ENCODE measurements at places on chromosomes 3 and 15. TPM values are rescaled to one million over a fixed set of nuclear protein-coding genes. Genes with fewer than 3 reads are reported as not detected.

Gene GUCA1C
- not detected for total RNA-seq

Gene RPL32
- total RNA-seq: 1,095 TPM

Gene GRIP2
- total RNA-seq: 1.4 TPM

Gene PAK6
- total RNA-seq: not detected

Gene TEX55
- not detected for total RNA-seq

Gene ARPIN
- total RNA-seq: 14.1 TPM

Gene RBPMS2
- total RNA-seq: 0.29 TPM

Gene TP63
- 1.8 TPM for total RNA-seq

Gene FOXB1
- total RNA-seq: not detected

Gene CHDH
- total RNA-seq: 0.88 TPM

Gene SEMA3B
- 5.9 TPM for total RNA-seq

Gene SHC4
- 1.5 TPM for total RNA-seq

GRCh38 chr3:72120039-72120438 is 335.1 kb upstream of the PROK2 start:
- no peak for DNase-seq

- DNase-seq: no peak
Measured at GRCh38 chr3:194723846-194724618, 38.3 kb downstream of the FAM43A start.

- no peak for DNase-seq
Measured at GRCh38 chr3:149442043-149442442, 32.5 kb upstream of the TM4SF4 start.

DNA sequence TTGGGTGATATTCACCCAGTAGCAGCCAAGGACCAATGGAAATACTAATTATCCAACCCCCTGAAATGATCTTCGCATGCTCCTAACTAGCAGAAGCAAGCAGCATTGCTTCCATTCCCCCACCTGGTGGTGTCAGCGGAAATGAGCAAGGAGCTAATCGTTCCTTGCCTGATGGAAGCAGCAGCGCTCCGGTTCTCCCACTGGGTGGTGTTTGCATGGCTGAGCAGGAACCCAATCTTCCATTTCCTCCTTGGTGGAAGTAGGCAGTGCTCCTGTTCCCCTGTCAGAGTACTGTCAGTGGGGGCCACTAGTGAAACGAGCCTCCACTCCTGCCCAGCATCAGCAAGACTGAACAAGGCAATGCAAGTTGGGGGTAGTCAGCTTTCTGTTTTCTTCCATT is 311.5 kb downstream of the CACNA2D3 start:
- no peak for DNase-seq

GRCh38 chr15:95169541-95170459 is 938.4 kb downstream of the MCTP2 start:
- DNase-seq: peak; percentile 34

GRCh38 chr3:67610458-67610857 is 44.0 kb downstream of the SUCLG2 start:
- peak; percentile 34 for DNase-seq

DNA sequence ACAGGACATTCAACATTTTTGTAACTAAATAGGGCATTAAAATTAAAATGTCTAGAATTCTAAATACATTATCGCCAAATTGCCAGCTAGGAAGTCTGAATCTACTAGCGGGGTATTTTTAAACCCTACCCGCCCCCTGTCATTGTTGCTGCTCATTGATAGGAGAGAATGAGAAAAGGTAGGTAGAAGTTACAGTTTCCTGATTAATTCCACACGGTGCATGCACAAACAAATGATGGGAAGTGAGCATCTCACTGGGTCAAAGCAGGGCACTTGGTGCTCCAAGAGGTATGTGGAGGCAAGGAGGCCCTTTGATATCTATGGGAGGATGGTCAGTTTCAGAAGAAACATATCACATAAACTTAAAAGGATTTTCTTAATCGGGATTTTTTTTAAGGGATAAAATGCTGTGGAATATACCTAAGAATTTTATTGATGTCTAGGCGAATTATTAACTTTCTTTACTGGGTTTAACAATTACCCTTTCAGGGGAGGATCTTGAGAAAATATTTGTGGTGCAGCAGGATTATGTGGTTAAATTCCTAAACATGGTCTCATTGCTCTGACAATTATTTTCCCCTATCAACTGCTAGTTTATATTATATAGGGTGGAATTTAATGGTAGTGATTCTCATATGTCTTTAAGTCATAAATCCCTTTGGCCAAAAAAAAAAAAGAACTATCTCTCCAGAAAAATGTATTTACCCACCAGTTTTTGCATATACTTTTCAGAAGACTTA is 236.0 kb upstream of the GOLGA6L4 start:
- no peak for DNase-seq

DNA sequence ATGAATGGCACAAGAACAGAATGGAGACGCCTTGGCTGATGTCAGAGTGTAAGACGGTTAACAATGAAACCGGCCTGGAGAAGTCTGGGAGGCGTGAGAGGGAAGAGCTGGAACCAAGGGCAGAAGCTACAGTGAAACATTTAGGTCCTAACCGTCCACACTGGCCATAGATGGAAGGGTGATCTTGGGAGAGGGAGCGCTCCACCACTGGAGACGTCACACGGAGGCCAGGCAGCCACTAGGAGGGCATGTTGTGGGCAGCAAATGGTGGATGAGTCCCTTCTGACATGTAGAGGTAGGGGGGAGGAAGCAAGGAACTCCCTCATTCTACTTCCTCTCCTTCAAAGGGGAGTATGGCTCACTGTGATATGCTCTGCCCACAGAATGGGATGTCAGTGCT is 23.8 kb downstream of the FEM1B start:
- DNase-seq: no peak

- peak; percentile 66 for DNase-seq
Measured at GRCh38 chr3:170154569-170155143, 26.9 kb downstream of the PHC3 start.

GRCh38 chr3:114175204-114175987 is 3.5 kb downstream of the DRD3 start:
- DNase-seq: no peak

GRCh38 chr15:22831473-22831872 is 7.0 kb upstream of the NIPA2 start:
- DNase-seq: no peak

- peak; percentile 64 for DNase-seq
Measured at GRCh38 chr3:157530637-157531300, 27.6 kb upstream of the VEPH1 start.

DNA sequence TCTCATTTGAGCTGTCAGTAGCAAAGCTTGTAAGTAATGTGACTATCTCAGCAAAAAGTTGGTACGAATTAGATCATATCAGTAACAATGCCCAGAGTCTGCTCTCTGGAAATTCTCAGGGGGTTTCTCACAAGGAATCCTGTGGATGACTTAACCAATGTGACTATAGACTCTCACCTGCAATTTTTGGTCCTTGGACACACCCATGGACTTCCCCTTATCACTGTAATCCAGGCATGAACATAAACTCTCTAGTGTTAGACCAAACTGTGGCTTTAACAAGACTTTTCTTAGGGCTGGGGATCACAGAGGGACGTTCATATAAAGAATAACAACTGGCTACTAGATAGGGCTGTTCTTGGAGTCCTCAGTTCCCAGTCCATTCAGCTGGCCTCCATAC is 3.9 kb upstream of the ZNF80 start:
- DNase-seq: no peak

- DNase-seq: no peak
Measured at GRCh38 chr3:129047553-129047839, 13.1 kb upstream of the GP9 start.

GRCh38 chr15:50909010-50909317 is 481 bp downstream of the AP4E1 start:
- DNase-seq: no peak

GRCh38 chr3:129252748-129253147 is 3.3 kb downstream of the COPG1 start:
- no peak for DNase-seq

DNA sequence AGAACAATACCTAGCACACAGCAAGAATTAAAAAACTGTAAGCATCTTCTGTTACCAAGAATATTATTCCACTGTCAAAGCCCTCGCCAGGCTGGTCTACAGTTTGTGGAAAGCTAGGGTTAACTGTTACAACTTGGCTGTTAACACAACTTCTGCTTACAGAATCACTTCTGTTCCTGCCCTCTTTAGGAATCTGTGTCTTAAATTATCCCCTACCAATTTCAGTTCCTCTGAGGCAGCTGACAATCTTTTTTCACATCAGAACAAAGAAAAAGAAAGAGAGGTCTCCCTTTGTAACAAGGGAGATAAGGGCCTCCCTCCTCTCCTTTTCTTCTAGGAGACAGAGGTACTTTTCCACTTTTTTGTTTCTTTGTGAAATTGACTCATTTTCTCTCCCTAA is 188.9 kb downstream of the FMN1 start:
- DNase-seq: no peak

- no peak for DNase-seq
Measured at GRCh38 chr3:57863380-57863779, 107.3 kb downstream of the SLMAP start.

GRCh38 chr3:104190681-104191080 is 1176.0 kb upstream of the ALCAM start:
- no peak for DNase-seq

GRCh38 chr3:168040607-168041208 is 55.0 kb downstream of the GOLIM4 start:
- peak; percentile 18 for DNase-seq

- peak; percentile 74 for DNase-seq
Measured at GRCh38 chr3:62011666-62012065, 361.7 kb downstream of the FEZF2 start.

GRCh38 chr3:39208463-39209055 is 16.2 kb upstream of the XIRP1 start:
- DNase-seq: peak; percentile 86

DNA sequence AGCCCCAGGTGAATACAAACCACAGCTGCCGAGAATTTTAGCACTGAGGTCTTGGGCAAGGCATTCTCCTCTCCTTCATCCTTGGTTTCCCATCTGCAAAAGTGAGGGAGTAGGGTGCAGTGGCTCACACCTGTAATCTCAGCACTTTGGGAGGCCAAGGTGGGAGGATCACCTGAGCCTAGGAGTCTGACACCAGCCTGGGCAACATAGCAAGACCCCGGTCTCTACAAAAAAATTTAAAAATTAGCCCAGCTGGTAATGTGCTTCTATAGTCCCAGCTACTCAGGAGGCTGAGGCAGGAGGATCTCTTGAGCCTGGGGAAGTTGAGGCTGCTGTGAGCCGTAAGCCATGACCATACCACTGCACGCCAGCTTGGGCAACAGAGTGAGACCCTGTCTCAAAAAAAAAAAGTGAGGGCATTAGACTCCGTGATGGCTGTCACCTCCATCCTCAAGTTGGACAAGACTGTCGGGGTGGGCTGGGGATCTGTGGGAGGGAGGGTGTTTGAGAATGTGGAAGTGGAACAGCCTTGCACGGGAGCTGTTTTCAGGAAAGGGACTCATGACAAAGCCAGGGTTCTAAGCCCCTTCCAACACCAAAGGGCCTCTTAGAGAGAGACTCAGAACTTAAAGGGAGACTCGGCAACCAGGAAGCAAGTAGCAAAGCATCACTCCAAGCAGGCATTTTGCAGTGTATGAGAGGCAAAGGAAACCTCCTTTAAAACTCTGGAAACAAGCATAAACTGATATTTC is 46.0 kb upstream of the FURIN start:
- peak; percentile 62 for DNase-seq

DNA sequence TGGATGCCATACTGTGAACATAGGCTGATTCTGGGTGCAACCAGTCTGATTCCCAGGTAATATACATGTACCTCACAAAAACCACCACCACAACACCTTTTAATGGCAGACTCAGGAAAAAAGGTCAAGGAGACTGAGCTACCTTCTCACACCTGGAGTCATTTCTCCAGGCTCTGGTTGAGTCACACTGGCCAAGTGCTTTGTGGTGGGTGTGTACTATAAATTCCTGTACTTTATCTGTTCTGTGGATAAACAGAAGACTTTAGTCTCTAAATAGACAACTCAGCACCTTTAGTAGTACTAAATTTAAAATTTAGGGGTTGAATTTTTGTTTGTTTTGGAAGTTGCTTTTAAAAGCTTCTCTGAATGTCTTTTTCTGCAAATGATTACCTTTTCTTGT is 46.7 kb downstream of the TOP2B start:
- no peak for DNase-seq

GRCh38 chr15:63857461-63857856 is 23.7 kb upstream of the HERC1 start:
- DNase-seq: no peak

DNA sequence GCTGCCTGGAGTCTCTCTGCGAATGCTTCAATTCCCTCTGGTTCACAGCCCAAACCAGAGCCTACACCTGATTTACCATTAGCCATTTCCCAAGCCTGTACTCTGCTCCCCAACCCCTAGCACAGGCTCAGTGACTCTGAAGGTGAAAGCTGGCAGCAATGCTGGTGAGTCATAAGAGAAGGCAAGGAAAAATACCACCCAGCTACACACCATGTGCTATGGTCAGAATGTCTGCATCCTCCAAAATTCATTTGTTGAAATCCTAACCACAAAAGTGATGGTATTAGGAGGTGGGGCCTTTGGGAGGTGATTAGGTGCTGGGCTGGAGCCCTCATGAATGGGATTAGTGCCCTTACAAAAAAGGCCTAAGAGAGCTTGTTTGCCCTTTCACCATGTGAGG is 117.1 kb upstream of the TJP1 start:
- peak; percentile 68 for DNase-seq

DNA sequence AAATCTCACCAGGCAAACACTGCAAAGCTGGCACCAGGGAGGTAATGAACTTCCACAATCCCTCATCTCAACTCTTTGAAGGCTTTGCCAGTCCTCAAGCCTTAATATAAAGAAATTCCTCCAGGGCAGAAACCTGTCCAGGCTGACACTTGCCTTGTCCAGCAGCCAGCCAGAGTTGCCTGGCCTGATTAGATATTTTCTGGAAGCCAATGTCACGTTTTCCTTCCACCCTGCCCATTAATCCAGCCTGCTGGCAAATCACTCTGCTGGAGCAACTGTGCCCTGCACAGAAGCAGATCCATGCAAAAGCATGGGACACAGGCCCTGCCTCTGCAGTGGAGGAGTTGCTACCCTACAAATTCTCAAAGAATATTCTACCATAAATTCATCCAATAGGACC is 56.5 kb downstream of the HEG1 start:
- no peak for DNase-seq

DNA sequence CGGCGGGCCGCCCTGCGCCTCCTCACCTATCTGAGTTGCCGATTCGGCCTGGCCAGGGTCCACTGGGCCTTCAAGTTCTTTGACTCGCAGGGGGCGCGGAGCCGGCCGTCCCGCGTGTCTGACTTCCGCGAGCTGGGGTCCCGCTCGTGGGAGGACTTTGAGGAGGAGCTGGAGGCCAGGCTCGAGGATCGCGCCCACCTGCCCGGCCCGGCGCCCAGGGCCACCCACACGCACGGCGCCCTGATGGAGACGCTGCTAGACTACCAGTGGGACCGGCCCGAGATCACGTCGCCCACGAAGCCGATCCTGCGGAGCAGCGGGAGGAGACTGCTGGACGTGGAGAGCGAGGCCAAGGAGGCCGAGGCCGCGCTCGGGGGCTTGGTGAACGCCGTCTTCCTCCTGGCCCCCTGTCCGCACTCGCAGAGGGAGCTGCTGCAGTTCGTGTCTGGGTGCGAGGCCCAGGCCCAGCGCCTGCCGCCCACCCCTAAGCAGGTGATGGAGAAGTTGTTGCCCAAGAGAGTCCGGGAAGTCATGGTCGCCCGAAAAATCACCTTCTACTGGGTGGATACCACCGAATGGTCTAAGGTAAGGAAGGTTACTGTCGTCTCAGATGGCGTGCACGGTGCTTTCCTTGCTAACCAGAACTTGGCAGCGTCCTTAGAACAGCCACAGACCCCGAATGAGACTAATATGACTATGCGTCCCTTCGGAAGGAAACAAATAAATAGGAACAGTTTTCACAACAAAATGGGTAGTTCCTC is 567 bp downstream of the TICRR start:
- DNase-seq: peak; percentile 74

GRCh38 chr15:74382004-74382816 is 14.8 kb upstream of the CYP11A1 start:
- DNase-seq: peak; percentile 99

- no peak for DNase-seq
Measured at GRCh38 chr3:167739190-167739810, 3.8 kb downstream of the SERPINI1 start.

All from osteoblast (primary cell).